ENCODE measurements at places on chromosomes 7 and 10. TPM values are rescaled to one million over a fixed set of nuclear protein-coding genes. Genes with fewer than 3 reads are reported as not detected.
A peak's percentile ranks its signal among the peaks of the same experiment; 100 is the strongest.

- H3K4me3 ChIP-seq: no peak overlapping the region
- H3K36me3 ChIP-seq: peaks cover 3% of the 10 kb centered on the region
- H3K27me3 ChIP-seq: no peaks in the 10 kb centered on the region
- no peak for DNase-seq
- H3K4me1 ChIP-seq: peaks cover 11% of the 10 kb centered on the region
Measured at GRCh38 chr7:1098243-1099153, 10.6 kb downstream of the GPER1 start.

DNA sequence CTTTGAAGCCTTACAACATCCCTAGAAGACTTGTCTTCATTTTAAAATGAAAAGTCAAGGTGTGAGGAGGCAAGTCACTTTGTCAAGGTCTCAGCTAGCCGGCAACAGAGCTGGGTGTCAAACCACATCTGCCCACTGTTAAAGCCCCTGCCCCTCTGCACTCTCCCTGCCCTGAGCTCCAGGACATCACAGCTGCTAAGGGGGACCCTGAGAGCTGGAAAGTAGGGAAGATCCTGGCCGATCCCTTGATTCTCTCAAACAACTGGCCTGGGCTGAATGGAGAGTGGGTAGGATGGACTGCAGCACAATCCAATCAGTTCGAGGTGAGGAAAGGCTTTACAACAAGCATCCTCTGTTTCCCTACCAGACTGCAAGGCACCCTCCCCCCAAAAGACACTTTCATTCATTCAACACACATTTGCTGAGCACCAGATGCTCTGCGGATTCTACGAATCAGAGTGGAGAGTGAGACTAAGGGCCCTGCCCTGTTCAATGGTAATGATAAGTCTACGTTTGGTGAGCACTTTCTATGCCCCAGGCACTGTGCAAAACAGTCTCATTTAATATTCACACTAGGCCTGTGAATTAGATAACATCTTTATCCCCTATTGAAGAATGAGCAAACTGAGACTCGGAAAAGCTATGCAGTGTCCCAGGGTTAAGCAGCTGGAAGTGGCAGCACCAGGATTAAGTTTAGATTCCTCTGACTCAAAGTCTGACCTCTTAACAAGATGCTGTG lies 148.1 kb downstream of the HERPUD2 start:
- no peaks in the 10 kb centered on the region for H3K36me3 ChIP-seq
- peaks cover 12% of the 10 kb centered on the region for H3K27me3 ChIP-seq
- no peak overlapping the region for H3K27ac ChIP-seq

- no peaks in the 10 kb centered on the region for H3K27me3 ChIP-seq
- H3K4me1 ChIP-seq: no peaks in the 10 kb centered on the region
- DNase-seq: no peak
- H3K4me3 ChIP-seq: no peak overlapping the region
Measured at GRCh38 chr10:57679916-57680315, 587.8 kb downstream of the IPMK start.

- no peaks in the 10 kb centered on the region for H3K36me3 ChIP-seq
- DNase-seq: no peak
- peaks cover 32% of the 10 kb centered on the region for H3K4me1 ChIP-seq
- peak overlapping the region; percentile 65 for H3K27ac ChIP-seq
- H3K4me3 ChIP-seq: no peak overlapping the region
Measured at GRCh38 chr7:136956232-136956631, 87.8 kb downstream of the CHRM2 start.

GRCh38 chr10:94041206-94041605 lies 47.5 kb downstream of the PLCE1 start:
- H3K27me3 ChIP-seq: no peaks in the 10 kb centered on the region
- no peaks in the 10 kb centered on the region for H3K36me3 ChIP-seq
- no peak for DNase-seq
- peaks cover 40% of the 10 kb centered on the region for H3K4me1 ChIP-seq
- H3K27ac ChIP-seq: peak overlapping the region; percentile 75

DNA sequence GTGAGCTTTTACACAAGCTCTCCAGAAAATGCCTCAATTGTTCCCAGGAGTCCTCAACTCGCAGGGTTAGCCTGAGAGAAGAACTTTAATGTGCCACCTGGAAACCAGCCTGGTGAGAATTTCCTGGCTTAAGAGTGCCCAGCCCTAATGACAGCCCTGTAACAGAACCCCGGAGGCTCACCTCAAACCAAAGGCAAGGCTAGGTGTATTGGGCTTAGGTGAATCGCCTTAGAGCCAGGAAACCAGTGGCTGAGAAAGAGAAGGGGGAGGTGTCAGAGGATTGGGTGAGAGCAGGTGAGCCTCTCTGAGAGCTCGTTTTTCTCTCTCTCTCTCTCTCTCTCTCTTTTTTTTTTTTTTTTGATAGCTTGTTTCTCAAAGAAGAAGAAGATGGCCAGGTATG lies 7.3 kb downstream of the OCM2 start:
- H3K4me1 ChIP-seq: no peaks in the 10 kb centered on the region
- no peaks in the 10 kb centered on the region for H3K36me3 ChIP-seq
- H3K27ac ChIP-seq: no peak overlapping the region
- H3K27me3 ChIP-seq: no peaks in the 10 kb centered on the region
- no peak for DNase-seq

- H3K27ac ChIP-seq: no peak overlapping the region
- H3K27me3 ChIP-seq: no peaks in the 10 kb centered on the region
- no peak overlapping the region for H3K4me3 ChIP-seq
- peaks cover 59% of the 10 kb centered on the region for H3K36me3 ChIP-seq
- H3K4me1 ChIP-seq: no peaks in the 10 kb centered on the region
Measured at GRCh38 chr7:107187774-107188173, 19.0 kb downstream of the HBP1 start.

- H3K27ac ChIP-seq: no peak overlapping the region
- no peak overlapping the region for H3K4me3 ChIP-seq
- H3K36me3 ChIP-seq: no peaks in the 10 kb centered on the region
- DNase-seq: peak; percentile 44
Measured at GRCh38 chr7:18974803-18975202, 142.6 kb downstream of the TWIST1 start.

GRCh38 chr10:10626734-10627133 lies 390.9 kb upstream of the CELF2 start:
- no peak for DNase-seq
- no peaks in the 10 kb centered on the region for H3K27me3 ChIP-seq
- no peak overlapping the region for H3K27ac ChIP-seq
- no peak overlapping the region for H3K4me3 ChIP-seq

- DNase-seq: no peak
- no peaks in the 10 kb centered on the region for H3K4me1 ChIP-seq
- no peak overlapping the region for H3K4me3 ChIP-seq
- H3K27ac ChIP-seq: no peak overlapping the region
Measured at GRCh38 chr7:133003052-133003910, 78.6 kb downstream of the CHCHD3 start.

DNA sequence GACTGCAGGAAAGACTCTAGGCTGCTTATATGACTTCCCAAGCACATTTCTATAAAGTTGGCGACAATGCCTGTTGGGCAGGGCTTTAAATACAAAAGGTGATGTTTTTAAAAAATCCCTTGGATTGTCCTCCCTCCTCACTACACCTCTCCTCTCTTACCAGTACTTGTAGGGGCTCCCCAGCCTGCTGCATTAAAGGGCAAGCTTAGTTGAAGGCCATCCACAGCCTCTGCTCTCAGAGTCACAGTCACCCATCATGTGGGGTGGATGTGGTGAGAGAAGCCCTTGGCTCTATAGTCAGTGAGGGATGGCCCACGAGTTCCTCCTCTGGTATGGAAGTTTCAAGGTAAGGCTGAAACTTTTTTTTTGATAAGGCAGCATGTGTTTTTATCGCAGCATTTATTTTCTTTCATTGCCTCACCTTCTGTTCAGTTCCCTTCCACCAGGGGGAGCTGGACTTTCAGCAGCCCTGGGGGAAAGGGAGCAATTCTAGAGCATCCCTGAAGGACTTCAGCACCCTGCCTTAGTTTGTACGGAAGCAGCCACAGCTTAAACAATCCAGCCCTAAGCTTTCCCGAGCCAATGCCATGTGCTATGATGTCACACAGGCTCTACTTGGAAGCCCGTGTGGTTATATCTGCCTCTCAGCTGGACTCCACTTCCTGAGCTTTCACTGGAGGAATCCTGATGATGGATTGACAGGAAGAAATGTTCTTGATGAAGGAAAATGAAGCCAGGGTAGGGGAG lies 131.9 kb downstream of the CALCR start:
- H3K4me1 ChIP-seq: no peaks in the 10 kb centered on the region
- no peak overlapping the region for H3K27ac ChIP-seq
- peak; percentile 27 for DNase-seq

DNA sequence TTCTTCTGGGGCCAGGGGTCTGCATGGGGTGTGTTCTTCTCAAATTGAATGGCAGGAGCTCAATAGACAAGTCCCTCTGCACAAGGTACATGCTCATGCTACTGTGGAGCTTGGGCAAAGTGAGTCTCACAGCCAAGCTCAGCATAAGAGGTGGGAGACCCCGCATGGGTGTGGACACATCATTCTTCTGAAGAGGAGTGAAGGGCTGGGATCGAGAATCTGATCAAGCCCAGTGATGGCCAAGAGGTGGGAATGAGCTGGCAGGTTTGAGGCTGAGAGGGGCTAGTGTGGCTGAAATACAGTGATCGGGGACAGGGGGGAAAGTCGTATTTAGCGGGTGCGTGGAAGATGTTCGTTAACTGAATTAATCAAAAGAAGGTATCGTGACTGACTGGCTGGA lies 32.6 kb downstream of the CDH23 start:
- peak; percentile 34 for DNase-seq
- no peak overlapping the region for H3K4me3 ChIP-seq
- H3K4me1 ChIP-seq: no peaks in the 10 kb centered on the region
- H3K27me3 ChIP-seq: peaks cover 5% of the 10 kb centered on the region
- no peaks in the 10 kb centered on the region for H3K36me3 ChIP-seq

DNA sequence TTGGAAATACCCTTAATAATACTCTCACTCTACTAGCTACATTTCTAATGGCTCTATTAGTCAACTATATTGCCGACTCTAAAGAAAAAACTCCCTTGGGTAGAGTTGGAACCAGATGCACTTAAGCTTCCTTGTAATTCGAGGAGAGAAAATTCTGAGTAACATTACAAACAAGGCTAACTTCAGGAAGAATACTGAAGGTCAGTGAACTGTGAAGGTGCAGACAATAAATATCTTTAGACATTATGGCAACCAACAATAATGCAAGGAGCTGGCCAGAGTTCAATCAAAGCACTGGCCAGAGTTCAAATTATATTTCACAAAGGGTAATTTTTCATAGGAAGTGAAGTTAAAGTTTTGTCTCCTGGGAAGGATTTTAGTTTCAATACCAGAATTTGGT lies 40.7 kb upstream of the MRLN start:
- H3K4me3 ChIP-seq: no peak overlapping the region
- no peak overlapping the region for H3K27ac ChIP-seq
- H3K36me3 ChIP-seq: peaks cover 40% of the 10 kb centered on the region
- no peaks in the 10 kb centered on the region for H3K27me3 ChIP-seq
- H3K4me1 ChIP-seq: no peaks in the 10 kb centered on the region
- no peak for DNase-seq

- H3K4me1 ChIP-seq: no peaks in the 10 kb centered on the region
- H3K36me3 ChIP-seq: no peaks in the 10 kb centered on the region
- no peaks in the 10 kb centered on the region for H3K27me3 ChIP-seq
- DNase-seq: no peak
Measured at GRCh38 chr7:43138710-43139109, 26.3 kb downstream of the HECW1 start.

- H3K27ac ChIP-seq: no peak overlapping the region
- peak overlapping the region; percentile 30 for H3K4me3 ChIP-seq
- no peaks in the 10 kb centered on the region for H3K4me1 ChIP-seq
- H3K36me3 ChIP-seq: no peaks in the 10 kb centered on the region
- no peak for DNase-seq
Measured at GRCh38 chr7:140435252-140435895, 31.5 kb downstream of the RAB19 start.

DNA sequence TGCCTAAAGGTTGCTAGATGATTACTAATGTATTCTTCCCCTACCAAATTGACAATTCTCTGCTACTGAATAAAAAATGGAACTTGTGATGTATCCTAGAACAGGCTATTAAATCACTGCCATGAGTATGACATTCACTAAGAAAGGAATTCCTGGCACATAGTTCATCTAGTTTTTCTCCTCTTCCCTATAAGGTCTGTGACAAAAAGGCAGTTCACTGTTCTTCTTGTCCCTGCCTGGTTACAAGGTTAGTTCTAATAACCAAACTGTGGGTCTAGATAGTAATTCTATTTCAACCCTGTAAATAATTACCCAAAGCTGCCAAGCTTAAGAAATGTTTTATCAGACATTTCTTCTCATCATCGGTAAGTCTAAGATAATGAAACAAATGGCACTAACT lies 245.6 kb downstream of the BICC1 start:
- peaks cover 42% of the 10 kb centered on the region for H3K4me1 ChIP-seq
- H3K4me3 ChIP-seq: no peak overlapping the region
- H3K27me3 ChIP-seq: no peaks in the 10 kb centered on the region
- H3K27ac ChIP-seq: no peak overlapping the region
- DNase-seq: peak; percentile 1

The SFTPA1 gene
- not detected for total RNA-seq

The SLC25A40 gene
- 11.6 TPM for total RNA-seq

The TDRD1 gene
- 0.59 TPM for total RNA-seq

The FXYD4 gene
- total RNA-seq: not detected

The KIFBP gene
- total RNA-seq: 35.4 TPM

The COL17A1 gene
- under 0.01 TPM for total RNA-seq

The DNAJB6 gene
- total RNA-seq: 84.7 TPM

The CPA2 gene
- total RNA-seq: not detected

Measured in osteoblast (primary cell).